ENCODE measurements at places on chromosomes 5 and 9. TPM values are rescaled to one million over a fixed set of nuclear protein-coding genes. Genes with fewer than 3 reads are reported as not detected.

GRCh38 chr5:144206141-144206540 is 35.5 kb downstream of the KCTD16 start:
- peak; percentile 42 for DNase-seq

The HAVCR2 gene
- total RNA-seq = not detected

- DNase-seq = peak; percentile 0
Observed at GRCh38 chr5:83220331-83220730, 143.0 kb downstream of the XRCC4 start.

- no peak for DNase-seq
Observed at GRCh38 chr9:137919649-137920141, 42.1 kb downstream of the CACNA1B start.

GRCh38 chr5:1103505-1104326 is 8.1 kb downstream of the SLC12A7 start:
- DNase-seq = peak; percentile 19
